ENCODE measurements at places on chromosomes 7 and 10. TPM values are rescaled to one million over a fixed set of nuclear protein-coding genes. Genes with fewer than 3 reads are reported as not detected.

Gene PGAM2
- 680 TPM for total RNA-seq

Gene NPC1L1
- not detected for total RNA-seq

Gene CRHR2
- 0.22 TPM for total RNA-seq

GRCh38 chr7:17041324-17041723, 159.5 kb upstream of the AGR3 start:
- no peak for DNase-seq

DNA sequence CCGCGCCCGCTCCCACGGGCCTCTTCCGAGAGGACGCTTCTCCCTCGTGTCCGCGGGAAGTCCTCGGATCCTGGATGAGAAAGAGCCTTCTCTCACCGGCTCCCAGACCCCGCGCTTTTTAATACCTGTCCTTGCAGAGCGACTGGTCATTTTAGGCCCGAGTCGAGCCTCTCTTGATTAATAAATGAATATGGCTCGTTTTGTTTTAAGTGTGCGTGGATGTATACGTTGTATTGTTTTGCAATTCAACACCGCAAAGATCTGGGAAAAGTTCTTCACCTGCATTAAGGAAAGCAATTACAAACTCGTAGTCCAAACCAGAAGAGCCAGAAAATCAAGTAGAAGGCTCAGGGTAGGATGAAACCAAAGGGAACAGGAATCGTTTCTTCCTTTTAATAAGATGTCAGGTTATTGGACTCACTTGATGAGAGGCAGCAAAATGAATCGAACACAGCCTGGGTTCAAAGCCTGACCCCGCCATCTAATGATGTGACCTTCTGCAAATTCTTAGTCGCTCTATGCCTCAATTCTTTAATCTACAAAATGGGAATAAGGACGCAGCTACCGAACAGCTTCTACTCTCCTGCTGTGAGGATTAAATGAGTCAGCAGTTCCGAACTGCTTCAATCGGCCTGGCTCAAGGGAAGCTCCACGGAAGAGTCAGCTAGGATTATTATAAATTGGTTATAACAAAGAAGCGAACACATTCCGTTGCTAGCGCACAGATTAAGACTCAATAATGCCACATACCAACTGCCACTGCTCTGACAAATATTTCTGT, 277.8 kb upstream of the NEBL start:
- DNase-seq: no peak
